ENCODE measurements at places on chromosomes 11 and 22.

GRCh38 chr11:134943544-134943943 lies 531.5 kb upstream of the B3GAT1 start:
- DNase-seq = no peak

- no peak for DNase-seq
Observed at GRCh38 chr11:111905411-111905810, 6.2 kb downstream of the CRYAB start.

GRCh38 chr22:41613456-41613855 lies 7.4 kb downstream of the DESI1 start:
- no peak for DNase-seq

GRCh38 chr11:1825039-1825740 lies 9.6 kb upstream of the SYT8 start:
- DNase-seq = no peak

GRCh38 chr11:73266646-73267020 lies 5.5 kb upstream of the P2RY6 start:
- DNase-seq = no peak

GRCh38 chr11:28227460-28227859 lies 119.3 kb downstream of the METTL15 start:
- DNase-seq = no peak

GRCh38 chr11:64758330-64759079 lies 1.3 kb downstream of the PYGM start:
- no peak for DNase-seq

DNA sequence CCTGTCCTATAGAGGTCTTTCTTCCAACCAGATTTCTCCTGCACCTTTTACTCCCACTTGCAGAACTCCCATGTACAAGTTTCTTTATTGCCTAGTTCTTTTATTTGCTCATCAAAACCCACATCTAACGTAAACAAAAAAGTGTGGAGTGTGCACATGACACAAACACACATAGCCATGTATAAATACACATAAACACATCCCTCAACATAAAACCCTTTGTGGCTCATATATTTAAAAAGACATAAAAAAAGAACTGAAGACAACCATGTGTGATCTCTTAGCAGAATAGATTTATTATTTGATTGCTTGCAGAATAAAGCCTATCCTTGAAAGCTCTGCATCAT lies 1.7 kb downstream of the HBG2 start:
- no peak for DNase-seq

- no peak for DNase-seq
Observed at GRCh38 chr11:77422687-77423086, 51.2 kb downstream of the PAK1 start.

DNA sequence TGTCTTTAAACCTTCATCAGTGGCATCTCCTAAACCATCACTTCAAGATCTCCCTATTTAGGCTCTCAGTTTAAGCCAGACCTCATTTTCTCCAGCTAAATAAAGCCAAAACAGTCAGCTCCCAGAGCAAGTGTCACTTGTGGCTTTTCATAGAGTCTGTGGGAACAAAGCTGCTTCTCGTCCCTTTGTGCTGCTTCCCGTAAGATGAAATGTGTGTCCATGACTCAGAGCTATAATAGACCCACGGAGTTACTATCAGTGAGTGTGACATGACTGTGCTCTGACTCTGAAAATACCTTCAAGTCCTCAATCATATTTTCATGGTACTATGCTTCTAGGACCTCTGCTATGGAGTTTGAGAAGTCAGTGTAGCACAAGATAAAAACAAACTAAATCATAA lies 57.3 kb upstream of the SLN start:
- DNase-seq = no peak

Measured in NCI-H2227 treated with DMSO at 0.1 percent for 48 hours (cell line).